CD4-positive, alpha-beta T cell treated with Interleukin-6 at 100 ng/mL for 8 hours (primary cell): ENCODE measurements at places on chromosomes 2 and 18.

GRCh38 chr2:27989149-27989548, 98.6 kb downstream of the BABAM2 start:
- no peak for DNase-seq

DNA sequence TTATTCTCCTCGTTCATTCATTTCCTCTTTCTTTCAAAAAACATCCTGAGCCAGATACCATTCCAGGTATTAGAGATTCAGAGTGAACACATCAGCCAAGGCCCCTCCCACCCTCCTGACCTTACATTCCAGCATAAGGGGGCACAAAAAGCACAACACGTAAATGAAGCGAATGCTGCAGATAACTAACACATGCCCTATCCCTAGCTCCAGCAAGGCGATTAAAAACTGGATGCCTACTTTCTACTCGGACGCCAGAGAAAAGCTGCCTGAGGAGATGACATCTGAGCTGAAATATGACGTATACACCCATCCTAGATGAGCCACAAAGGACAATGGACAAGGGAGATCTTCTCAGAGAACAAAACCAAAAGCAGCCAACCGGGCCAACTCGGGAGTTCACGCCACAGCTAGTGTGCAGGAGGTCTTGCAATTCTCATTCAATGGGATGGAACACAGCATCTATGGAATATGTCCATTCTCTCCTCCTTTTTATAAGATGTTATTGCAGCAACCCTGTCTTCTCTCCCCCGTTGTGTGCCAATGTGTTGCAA, 33.5 kb downstream of the FEZ2 start:
- no peak for DNase-seq

DNA sequence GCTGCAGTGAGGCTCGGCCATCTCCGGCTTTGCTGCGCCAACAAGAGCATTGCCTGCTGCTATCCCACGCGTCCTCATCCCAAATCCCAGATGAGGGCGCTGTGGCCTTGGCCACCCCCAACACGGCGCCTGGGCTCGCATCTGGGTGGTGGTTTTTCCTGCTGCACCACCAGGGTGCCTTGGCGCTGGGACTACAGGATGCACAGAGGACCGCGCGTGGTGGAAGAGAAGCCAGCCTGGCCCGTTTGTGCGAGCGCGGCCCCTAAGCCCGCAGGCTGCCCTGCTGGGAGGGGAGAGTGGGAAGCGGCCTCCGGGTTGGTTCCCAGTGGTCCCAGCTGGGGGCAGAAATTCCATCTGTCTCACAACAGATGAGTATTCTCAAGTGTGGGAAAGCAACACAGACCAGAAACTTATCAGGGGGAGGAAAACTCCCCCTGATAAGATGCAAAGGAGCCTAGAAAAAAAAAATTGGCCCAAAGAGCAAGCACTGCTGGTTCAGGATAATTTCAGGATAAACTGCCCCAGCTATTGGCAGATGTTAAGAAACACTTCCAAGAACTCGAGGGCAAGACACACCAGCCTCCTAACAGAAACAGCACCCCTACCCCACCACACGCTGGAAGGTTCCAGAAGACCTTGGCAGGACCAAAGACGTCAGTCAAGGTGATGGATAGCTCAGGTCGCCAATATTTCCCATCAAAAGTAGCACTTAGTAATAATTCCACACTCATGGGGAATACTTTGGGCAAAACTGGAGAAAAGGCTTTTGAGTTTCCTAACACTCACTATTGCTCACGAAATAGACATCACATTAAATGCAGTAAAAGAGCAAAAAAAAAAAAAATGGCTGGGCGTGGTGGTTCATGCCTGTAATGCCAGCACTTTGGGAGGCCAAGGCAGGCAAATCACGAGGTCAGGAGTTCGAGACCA, 152.1 kb downstream of the PXDN start:
- no peak for DNase-seq

- no peak for DNase-seq
These were observed 2.3 kb upstream of the PLCD4 start for GRCh38 chr2:218605432-218605831.

DNA sequence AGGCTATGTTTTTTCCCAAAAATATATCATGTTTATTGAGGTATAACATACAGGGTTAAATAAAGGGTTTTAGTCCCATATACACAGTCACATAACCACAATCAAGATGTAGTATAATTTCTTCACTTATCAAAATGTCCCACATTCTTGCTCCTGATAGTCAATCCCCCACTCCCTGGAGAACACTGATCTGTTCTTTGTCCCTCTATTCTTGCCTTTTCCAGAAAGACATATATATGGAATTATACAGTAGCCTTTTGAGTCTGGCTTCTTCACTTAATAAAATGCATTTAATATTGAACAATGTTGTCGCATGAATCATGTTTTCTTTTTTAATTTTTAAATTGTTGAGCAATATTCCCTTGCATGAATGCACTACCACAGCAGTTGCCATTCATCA, 1059.7 kb downstream of the TSN start:
- no peak for DNase-seq

- no peak for DNase-seq
These were observed 174.8 kb downstream of the UBR3 start for GRCh38 chr2:170002096-170002495.

- DNase-seq = no peak
These were observed 96.2 kb upstream of the ASAP2 start for GRCh38 chr2:9110346-9110884.

- no peak for DNase-seq
These were observed 44.8 kb downstream of the YES1 start for GRCh38 chr18:767084-767882.

- no peak for DNase-seq
These were observed 76.0 kb upstream of the CTDP1 start for GRCh38 chr18:79603321-79604204.

DNA sequence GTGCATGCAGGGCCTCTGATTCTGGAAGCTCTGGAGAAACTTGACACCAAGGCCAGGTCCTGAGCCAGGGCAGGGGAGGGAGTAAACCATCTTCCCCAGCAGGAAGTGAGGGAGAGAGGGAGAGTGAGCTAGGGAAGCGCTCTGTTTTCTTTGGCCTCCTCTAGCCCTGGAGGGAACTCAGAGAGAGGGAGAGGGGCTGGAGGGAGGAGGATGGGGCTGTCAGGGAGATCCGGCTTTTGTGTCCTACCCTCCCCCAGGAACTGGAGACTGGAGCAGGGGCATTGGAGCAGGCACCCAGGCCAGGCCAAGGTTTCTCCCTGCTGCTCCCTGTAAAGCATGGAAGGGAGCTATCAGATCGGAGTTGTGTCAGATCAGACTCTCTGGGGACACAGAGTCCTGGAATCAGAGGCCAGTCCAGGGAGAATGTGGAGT, 22.7 kb upstream of the PKDCC start:
- DNase-seq = no peak

- DNase-seq = no peak
These were observed 435.9 kb downstream of the TSN start for GRCh38 chr2:122191331-122191730.

- no peak for DNase-seq
These were observed 226.0 kb downstream of the FAM210A start for GRCh38 chr18:13500227-13500865.

DNA sequence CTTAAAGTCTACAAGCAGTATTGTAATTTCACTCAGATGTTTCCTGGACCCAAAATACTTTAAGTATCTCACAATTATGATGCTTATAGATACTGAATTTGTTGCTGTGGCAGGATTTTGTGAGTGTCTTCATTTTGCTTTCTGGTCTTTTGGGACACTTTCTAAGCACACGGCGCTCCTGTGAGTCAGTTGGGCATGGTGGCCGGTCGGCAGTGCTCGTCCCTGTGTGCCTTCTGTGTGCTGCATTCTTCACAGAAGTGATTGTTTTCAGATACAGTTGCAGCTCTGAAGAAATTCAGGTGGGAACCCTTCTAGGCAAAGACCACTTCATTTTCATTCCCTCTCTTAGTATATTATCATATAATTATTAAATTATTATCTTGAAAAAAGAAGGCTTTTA, 273.3 kb downstream of the ZNF407 start:
- DNase-seq = no peak

DNA sequence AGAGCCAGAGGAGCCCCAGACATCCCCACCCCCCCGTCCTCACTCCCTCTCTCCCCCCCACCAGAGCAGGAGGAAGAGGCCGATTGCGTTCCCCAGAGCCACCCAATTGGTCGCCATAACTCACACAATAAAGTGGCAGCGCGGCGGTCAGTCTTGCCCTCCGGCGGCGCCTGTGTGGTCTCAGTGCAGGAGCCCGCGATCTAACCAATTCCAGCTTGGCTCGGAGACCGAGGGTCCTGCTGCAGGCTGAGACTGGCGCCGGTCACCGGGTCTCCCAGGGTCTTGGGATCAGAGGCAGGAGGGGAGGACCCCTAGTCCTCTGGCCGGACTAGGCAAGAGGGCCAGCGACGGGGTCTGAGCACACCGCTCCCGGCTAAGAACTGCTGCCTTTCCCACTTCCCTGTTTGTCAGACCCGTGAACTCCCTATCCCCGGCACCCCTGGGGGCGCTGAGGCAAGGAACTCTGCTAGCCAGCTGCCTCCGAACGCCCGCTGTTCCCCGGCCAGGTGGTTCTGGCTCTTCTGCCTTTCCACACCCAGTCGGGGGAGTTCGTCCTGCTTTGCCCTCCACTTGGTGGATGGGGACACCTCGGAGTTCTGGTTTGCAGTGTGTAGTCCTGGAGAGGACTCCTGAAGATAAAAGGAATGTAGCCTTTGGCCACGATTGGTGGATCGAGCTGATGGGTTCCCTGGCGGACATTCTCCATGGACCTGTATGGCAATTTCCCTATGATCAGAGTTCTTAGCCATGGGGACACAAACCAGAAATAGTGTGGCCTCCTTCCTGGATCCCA, 1.0 kb upstream of the HOXD12 start:
- no peak for DNase-seq

- peak; percentile 28 for DNase-seq
These were observed 44.3 kb upstream of the CAB39 start for GRCh38 chr2:230668184-230668938.
